ENCODE measurements at places on chromosomes 3 and 15.
A peak's percentile ranks its signal among the peaks of the same experiment; 100 is the strongest.

- no peak for DNase-seq
Measured at GRCh38 chr15:87489902-87490665, 766.5 kb downstream of the NTRK3 start.

- DNase-seq = no peak
Measured at GRCh38 chr3:130442284-130442683, 74.7 kb upstream of the COL6A6 start.

- no peak for DNase-seq
Measured at GRCh38 chr15:95192923-95193322, 961.6 kb downstream of the MCTP2 start.

- no peak for DNase-seq
Measured at GRCh38 chr3:35598804-35599203, 40.5 kb upstream of the ARPP21 start.

DNA sequence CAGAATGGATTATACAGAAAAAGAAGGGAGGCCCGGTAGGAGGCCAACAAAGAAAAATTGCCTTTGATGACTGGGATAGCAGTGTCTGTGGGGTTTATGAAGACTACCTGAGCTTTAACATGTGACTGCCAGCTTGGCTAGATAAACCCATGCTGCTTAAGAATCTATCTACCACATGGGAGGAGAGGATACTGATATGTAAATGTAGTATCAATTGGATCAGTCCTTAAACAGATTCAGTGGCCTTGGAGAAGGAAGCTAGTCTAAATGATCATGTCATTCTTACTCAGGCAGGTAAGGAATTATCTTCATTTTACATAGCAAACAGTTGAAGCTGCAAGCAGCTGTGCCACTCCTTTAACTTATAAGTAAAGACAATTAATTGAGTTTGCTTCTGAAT lies 50.0 kb upstream of the SYNPR start:
- no peak for DNase-seq

DNA sequence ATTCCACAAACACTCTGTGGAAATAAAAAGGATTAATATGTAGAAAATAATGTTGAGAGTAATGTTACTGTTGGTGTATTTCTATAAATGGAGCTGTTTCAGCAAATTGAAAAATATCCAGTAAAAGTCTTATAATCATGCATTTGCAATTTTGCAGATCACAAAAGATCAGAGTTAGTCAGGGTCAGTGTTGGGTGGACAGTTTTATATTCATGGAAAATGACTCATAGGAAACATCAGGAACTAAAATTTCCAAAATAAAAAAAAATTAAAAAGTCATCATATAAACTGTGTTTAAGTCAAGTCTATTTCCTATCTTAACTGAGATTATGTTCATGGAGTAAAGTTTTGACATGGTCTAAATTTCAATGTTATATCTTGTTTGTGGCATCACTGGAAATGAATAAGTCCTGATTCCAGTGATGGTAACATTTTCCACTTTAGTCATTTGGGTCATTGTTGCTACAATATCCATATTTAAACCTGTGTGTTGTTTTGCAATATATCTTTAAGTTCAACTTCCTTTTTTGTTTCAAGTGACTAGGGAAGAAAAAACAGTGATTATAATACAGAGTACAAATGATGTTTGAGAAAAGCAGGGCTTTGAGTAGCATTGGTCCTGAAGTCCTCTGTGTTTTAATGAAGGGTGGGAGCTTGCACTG lies 37.8 kb downstream of the MITF start:
- DNase-seq = no peak

DNA sequence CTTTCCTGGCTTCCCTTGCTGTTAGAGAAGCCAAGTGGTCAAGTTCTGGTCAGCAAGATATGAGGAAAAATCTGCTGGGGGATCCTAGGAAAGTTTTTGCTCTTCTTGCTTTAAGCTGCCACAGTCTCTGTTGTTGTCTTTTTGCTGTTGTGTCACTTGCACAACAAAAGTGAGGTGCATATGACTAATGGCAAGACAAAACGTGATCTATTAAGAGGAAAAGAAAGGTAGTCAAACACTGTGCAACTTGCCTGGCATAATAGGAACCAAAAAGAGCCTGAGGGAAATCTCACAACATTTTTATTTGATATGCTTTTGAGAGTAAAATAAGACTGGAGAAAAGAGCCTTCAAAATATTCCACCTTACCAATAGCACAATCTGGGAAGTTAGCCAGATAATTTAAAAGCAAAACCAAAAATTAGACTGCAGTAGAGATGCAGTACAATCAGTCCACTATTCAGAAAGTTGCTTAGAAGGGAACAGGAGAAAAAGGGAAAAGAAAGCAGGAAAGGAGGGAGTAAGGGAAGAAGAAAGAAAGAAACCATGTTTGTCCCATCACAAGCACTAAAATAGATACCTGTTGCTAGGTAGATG lies 110.0 kb upstream of the SLC4A7 start:
- DNase-seq = no peak

DNA sequence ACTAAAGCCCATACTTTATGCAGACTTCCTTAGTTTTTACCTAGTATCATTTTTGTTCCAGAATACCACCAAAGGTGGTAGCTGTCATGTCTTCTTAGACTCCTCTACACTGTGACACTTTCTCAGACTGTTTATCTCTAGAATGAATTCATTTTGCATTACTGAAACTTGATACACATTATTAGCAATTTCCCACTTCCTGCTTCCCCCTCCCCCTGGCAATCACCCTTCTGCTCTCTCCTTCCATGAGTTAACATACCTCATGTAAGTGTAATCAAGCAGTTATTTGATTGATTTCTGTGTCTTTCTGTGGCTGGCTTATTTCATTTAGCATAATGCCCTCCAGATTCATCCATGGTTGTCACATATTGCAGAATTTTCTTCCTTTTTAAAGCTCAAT lies 204.9 kb downstream of the STAG1 start:
- DNase-seq = no peak

- DNase-seq = no peak
Measured at GRCh38 chr3:98563661-98564281, 29.6 kb downstream of the CPOX start.

- no peak for DNase-seq
Measured at GRCh38 chr3:100538339-100538706, 45.9 kb downstream of the TMEM45A start.

DNA sequence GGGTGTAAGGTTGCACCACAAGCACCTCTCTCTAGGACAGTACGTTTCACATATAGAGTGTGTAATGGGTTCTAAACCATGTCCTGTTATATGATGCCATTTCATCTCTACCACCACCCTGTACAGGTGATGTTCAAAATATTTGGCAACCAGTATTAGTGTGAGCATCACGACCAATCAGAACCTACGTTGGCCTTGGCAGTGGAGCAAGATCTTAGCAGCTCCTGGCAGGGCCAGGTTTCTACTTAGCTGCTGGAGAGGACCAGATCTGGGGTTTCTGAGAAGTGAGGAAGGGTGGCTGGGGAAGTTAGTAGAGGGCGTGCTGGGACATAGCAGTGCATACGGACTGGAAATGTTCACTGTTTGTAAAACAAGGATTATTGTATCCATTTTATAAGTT lies 23.1 kb upstream of the MITF start:
- no peak for DNase-seq

DNA sequence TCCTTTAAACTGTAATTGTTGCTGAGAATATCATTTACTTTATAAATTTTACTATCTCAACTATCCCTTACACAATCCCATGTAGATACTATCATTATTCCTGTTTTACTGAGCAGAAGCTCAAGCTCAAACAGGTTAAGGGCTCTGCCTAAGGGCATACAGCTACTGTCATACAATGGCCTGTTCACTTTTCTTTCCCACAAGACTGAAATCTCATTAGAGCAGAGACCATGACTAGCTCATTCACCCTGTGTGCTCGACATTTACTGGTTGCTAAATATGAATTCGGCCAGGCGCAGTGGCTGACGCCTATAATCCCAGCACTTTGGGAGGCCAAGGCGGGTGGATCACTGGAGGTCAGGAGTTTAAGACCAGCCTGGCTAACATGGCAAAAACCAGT lies 1.6 kb upstream of the MESP2 start:
- no peak for DNase-seq

DNA sequence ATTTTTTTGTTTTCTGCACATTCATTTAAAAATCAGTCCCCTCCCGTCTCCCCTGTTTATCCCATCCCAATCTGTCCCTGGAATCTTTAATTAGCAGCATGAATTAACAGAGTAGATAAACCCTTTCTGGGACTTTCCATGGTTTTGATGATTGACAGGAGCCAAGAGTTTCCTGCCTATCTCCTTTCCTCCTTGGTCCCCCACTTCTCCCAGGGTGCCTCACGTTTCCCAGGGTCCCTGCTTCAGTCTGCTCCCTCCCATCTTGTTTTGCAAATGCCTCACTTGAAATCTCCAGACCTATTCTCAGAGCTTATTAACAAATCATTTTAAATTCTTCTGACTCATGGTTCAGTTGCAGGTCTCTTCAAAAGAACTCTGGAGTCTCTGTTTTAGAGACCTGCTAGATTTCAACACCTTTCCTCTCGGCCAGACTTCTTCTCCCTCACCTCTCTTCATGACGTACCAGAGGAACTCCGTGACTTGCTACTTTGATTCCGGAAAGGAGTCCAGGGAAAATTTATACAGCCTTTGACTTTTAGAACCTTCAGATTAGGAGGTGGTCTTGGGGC lies 238.5 kb downstream of the ITPR1 start:
- no peak for DNase-seq

GRCh38 chr3:63954182-63954581 lies 42.0 kb upstream of the SCAANT1 start:
- no peak for DNase-seq

DNA sequence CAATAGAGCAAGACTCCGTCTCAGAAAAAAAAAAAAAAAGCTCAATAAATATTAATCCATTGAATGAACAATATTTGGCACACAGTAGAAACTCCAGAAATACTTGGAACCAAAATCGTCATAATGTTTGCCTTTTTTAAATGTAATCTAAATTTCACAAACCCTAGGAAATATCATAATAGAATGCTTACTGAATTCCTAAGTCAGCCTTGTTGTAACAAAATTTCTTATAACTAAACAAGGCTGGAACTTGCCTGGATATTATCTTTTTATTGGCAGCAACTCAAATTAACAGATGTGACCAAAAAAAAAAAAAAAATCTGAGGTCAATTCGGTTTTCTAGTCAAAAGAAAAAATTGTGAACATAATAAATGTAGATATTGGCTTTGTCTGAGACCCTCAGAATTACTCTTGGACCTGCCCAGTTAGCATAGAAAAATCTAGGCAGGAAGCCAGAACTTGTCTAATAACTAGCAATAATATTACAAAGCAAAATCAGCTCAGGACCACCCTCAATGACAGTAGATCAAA lies 33.3 kb downstream of the GABPB1 start:
- no peak for DNase-seq

DNA sequence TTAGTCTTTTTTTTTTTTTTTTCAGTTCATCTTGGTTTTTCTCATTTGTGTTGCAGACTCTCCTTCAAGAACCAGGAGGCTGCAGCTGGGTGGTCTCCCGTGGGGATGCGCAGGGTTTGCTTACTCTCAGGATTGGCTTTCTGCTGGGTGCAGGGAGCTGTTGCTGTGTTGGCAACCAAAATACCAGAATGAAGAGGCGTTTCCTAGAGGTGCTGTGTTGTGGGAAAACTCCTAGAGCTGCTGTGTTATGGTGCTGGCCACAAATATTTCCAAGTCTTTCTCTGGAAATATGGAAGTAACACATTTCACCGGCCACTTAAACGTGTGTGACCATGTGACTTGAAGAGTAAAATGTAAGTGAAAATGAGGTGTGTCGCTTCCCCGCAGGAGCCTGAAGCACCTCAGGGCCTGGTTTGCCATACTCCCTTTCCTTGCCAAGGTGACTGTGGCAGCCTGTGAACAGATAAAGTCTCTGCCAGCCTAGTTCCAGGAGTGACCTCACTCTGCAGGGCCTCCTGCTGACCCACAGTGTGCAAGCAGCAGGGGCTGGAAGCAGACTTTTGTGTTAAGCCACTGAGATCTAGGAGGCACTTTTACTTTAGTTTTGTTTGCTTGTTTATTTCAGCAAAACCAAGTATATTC lies 258.9 kb downstream of the ADAMTS17 start:
- DNase-seq = peak; percentile 5

DNA sequence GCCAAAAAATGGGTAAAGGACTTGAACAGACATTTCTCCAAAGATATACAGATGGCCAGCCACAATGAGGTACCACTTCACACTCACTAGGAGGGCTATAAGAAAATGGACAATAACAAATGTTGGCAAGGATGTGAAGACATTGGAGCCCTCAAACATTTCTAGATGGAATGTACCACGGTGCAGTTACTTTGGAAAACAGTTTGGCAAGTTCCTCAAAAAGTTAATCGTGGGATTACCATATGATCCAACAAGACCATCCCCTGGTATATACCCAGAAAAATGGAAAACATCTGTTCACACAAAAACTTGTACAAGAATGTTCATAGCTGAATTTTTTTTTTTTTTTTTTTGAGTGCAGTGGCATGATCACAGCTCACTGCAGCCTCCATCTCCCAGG lies 15.9 kb upstream of the HRH1 start:
- DNase-seq = no peak

DNA sequence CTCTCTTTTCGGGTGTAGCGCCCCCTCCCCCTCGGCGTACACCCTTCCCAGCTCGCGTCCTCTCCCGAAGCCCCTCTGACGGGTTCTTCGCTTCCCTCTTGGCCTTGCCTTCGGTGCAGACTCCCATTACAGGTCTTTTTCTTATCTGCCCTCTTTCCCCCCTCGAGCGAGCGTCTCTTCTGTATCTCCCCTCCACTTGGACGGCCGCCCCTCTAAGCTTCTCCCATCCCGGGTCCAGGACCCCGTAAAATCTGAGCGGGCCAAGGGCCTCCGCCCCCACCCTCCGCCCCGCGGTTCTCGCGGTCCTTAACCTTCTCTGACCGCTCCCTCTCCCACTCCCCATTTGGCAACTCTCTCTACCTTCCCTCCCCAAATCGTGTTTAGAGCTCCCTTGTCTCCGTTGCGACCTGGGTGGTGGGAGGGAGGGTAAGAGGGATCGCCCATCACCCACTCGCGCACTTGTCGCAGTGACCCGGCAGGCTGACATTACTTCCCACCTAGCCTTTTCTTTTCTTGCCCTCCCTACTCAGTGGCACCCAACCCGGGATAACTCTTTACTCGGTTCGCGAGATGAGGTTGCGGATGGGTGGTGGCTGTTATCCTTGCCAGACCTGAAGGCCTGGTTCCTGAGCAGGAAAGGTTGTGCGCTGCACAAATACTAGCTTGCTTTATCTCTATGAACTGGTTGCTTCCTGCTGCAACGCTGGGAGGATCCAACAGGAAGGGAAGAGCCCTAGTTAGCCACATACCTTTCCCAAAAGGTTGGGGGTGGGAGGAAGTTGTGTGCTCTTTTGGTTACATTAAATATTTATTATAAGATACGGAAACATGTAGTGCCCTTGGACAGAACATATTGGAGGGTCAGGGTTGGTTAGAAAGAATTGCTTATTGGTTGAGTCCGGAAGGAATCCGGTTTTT lies 922 bp downstream of the RAB11A start:
- peak; percentile 47 for DNase-seq

- DNase-seq = peak; percentile 60
Measured at GRCh38 chr3:20141851-20142250, 44.2 kb downstream of the SGO1 start.

GRCh38 chr3:184912163-184912562 lies 100.2 kb downstream of the VPS8 start:
- DNase-seq = no peak

Data from D341Med (cell line).